Activated T-cell treated with anti-CD3 and anti-CD28 coated beads for 24 hours (primary cell): ENCODE measurements at places on chromosomes 12 and 14.

DNA sequence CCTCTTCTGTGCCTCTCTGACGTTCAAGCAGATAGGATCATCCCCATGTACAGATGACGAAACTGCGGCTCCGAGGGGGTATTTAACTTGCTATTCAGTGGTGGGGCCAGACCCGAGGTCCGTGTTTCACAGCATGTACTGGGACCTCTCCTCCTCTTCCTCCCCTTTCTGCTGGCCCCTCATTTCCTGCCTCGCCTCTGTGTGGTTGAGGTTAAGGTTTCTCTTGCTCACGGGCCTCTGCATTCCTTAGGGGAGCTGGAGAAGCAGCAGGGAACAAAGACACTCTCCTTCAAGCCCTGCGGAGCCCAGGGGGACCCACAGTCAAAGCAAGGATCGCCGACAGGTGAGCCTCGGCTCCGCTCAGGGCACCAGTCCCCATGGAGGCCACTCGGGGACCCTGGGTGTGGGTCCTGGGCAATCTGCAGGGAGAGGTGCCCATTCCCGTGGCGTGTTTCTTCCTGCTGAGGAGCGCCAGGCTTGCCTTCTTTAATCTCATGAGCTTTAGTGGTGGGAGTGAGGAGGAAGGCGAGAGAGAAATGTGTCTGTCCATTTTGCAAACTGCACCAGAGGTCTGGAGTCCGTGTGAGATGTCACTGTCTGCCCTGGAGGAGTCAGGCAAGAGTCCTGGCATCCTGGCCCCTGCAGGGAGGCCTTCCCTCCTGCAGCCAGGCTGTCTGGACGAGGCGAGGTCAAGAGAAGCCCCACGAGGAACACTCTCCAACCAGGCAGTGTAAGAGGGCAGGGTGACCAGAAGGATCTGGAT is 45.0 kb downstream of the SLC6A12 start:
- no peak for DNase-seq

GRCh38 chr12:96401076-96401871 is 1.0 kb upstream of the CDK17 start:
- DNase-seq: no peak

GRCh38 chr12:39780913-39781446 is 161.4 kb upstream of the ABCD2 start:
- no peak for DNase-seq

DNA sequence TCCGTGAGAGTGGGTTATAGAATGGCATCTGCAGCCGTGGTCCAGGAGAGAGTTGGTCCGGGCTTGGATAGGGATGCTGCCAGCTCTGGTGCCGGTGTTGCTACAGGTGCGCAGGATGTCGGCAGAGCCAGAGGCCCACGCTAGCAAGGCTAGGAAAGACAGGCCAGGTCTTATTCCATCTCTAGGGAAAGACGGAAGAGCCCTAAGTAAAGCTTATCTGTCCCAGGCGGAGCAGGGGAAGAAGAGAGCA is 485 bp upstream of the PSME1 start:
- no peak for DNase-seq

DNA sequence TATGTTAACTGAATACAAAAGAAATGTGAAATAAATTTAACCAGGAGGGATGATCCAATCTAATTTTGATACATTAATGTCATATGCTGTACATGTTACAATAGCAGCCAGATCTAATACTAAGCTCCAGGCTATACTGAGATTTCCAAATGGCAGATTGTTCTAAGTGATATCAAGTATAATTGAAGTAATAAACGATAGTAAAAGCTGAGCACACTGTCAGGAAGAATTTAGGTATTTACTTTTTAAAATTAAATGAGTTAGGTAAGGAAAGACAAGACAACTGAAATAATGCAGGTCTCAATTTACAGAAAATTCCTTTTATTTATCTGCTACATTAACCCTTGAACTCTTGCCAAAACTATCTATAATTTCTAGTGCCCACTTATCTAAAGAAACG is 39.9 kb downstream of the INSM2 start:
- no peak for DNase-seq

- no peak for DNase-seq
These were observed 49.5 kb upstream of the MDM1 start for GRCh38 chr12:68381476-68382219.

DNA sequence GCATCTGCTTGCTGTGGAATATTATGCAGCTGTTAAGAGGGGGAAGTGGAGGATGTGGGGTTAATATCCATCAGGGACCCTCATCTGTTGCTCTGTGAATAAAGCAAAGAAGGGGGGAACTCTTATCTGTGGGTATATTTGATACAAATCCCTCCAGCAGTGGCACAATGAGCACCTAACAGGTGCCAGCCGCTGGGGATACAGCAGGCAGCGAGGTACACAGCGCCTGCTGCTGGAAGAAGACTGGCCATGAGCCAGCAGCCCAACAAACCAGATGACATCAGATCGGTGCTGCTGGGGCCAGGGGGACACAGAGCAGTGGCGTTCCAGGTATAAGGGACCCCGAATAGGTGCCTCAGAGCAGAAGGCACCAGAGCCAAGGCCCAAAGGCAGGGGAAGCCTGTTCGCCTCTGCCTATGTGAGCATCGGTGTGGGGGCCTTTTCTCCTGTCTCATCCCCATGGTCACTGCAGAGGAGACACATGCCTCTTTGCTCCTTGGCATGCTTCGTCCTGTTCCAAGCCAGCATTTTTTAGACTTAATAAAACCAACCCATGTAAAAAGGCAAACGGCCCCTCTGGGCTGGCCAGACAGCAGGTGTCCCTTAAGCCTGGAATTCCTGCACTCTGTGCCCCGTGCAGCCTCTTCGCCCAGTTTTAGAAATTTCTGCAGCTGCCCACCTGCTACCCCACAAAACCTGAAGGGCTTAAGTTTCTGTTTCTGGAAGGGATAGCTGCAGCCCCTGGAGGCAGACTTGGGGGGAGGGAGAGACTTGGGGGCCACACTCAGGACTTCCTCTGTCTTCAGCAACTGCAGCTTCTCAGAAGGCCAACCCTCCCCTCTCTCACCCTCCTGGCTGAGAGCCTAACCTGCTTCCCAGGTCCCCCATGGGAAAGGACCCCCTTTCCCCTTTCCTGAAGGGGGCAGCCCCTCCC is 1.6 kb upstream of the CKB start:
- DNase-seq: no peak

GRCh38 chr14:87878959-87879358 is 114.0 kb downstream of the GALC start:
- DNase-seq: no peak

GRCh38 chr14:39417014-39417413 is 15.2 kb downstream of the FBXO33 start:
- no peak for DNase-seq

DNA sequence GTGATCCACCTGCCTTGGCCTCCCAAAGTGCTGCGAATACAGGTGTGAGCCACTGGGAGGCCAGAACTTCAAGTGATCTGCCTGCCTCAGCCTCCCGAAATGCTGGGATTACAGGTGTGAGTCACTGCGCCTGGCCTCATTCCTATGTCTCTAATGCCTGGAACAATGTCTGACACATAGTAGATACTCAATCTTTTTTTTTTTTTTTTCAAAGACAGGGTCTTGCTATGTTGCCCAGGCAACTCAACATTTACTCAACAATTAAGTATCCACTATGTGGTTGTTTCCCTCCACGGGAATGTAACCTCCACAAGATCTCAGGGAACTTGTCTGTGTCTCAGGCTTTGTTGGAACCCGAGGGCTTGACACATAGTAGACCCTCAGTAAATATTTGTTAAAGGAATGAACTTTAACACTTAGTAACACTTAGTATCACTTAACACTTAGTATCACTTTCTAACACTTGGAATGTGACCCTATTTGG is 3.0 kb upstream of the TMEM120B start:
- DNase-seq: no peak

GRCh38 chr12:45234139-45234865 is 18.4 kb downstream of the ANO6 start:
- DNase-seq: no peak

DNA sequence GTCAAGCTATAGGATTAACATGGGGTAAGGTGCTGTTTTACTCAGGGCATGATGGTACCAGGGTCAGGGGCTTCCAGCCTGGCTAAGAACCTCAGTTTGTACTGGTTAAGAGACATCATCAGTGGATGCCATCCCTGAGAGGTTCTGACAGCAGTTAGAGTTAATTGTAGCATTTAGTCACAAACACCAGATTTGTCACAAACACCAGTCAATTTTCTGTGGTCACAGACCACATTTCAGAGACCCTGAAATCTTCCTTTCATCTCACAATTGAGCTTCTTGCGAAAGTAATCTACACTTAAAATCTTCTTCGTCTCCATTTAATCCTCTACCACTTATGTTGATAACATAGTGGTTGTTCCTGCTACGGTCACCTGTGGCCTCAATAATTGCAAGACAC is 143.0 kb upstream of the EGLN3 start:
- DNase-seq: no peak

- DNase-seq: no peak
These were observed 148.9 kb downstream of the SAMD4A start for GRCh38 chr14:54715811-54716210.

DNA sequence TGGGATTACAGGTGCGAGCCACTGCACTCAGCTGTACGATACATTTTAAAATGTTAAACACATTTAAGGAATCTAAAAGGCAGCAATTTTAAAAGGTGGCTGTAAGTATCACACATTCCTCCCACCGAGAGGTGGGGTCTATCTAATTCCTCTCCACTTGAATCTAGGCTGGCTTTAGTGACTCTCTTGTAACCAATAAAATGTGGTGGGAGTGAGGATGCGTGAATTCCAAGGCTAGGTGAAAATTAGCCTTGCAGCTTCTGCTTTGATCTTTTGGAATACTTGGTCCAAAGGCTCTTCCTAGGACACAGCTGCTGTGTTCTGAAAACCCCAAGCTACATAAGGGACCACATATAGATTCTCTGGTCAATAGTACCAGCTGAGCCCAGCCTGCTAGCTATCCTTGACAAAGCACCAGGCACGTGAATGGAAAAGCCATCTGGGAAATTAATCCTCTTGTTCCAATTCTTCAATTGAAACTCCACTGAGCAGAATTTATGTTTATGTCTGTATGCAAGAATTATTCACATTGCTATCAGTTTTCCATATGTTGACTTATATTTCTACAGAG is 8.8 kb upstream of the GPRC5D start:
- no peak for DNase-seq

- DNase-seq: no peak
These were observed 83.8 kb upstream of the HMGA2 start for GRCh38 chr12:65740506-65740872.

DNA sequence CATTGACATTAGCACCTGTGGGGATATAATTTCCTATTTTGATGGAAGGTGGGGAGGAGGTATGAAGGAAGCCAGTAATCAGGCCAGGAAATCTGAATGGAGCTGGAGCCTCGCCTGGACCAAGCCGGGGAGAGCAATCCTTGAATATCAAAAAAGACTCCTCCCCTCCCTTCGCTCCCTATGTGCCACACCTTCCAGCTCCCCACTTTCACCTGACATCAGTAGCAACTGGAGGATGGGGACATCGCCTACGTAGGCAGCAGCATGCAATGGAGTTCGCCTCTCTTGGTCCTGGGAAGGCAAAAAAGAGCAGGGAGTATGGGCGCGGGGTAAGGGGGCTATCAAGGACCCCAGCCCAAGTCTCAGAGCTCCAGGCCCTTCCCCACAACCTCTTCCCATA is 1.1 kb downstream of the ANKRD52 start:
- no peak for DNase-seq
